ENCODE measurements at places on chromosomes 12 and 14.

GRCh38 chr12:24491968-24492367 lies 456.9 kb downstream of the BCAT1 start:
- DNase-seq: no peak

DNA sequence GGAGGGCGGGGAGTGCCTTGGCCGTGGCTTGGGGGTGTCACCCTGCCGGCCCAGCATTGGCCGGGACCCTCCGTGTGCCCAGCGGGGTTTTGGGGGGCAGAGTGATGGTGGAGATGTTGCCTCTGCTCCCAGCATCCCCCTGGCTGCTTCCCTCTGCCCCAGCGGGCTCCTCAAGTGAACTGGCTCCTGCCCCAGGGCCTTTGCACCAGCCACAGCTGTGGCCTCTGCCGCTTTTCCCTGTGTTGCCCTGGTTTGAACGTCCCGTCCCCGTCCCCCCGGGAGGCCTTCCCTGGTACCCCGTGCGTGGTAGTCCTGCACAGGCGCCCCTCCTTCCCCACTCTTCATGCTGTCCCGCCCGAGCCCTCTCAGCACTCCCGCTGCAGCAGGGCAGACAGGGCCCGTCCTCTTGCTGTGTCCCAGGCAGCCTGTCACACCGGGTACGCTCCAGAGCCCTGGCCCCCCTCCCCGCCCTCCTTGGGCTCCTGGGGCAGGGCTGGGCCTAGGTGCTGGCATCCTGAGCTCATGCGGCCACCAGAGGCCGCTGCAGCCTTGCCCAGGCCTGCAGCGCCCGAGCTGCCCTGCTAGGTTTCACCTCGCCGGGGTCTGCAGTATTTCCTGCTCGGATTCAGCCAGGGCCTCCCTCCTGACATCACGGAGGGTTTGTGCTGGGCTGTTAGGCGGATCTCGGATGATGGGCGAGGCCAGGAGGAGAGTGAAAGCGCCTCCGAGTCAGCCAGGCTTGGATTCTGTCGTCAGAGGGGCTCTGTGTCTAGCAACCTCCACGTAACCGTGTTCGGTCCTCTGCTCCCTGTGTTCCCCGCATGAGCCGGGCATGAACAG lies 9.5 kb downstream of the NOC4L start:
- DNase-seq: peak; percentile 54

- DNase-seq: no peak
Observed at GRCh38 chr12:56248711-56249110, 9.5 kb downstream of the ANKRD52 start.

- no peak for DNase-seq
Observed at GRCh38 chr12:124380796-124381455, 86.0 kb downstream of the RFLNA start.

GRCh38 chr14:51443195-51444018 lies 203.4 kb downstream of the TMX1 start:
- no peak for DNase-seq

DNA sequence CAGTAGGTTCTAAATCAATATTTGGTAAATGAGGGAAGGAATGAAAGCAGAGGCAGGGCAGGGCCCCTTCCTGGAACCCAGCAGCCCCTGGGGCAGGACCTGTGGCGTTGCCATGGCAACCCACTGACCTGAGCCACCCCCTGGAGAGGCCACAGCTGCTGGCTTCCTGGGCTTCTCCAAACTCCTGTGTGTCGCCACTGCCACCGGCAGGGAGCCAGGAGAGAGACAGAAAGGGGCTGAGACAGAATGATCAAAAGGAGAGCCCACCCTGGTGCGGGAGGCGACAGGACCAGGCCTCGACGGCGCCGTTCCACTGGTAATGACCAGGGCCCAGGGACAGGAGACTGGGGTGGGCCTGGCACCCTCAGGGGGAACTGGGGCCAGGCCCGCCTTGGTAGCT lies 18.2 kb downstream of the RFX4 start:
- DNase-seq: no peak

GRCh38 chr12:91001306-91001705 lies 3.5 kb downstream of the EPYC start:
- no peak for DNase-seq

DNA sequence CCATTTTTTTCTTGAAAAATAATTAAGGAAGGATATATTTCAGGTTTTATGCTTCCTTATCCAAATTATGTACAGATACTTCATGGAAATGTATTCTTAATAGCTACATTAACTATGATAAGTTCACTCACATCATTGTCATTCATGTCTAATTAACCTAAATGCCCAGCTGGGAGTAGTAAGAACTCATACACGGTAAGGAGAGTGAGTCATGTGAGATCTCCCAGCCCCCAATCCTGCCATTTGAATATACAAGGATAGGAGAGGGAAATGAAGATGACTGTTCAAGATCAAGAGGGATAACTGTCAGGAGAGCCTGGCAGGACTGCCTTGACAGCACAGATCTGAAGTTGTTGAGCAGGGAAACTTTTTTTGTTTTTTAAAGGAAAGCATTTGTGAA lies 343.4 kb upstream of the USP15 start:
- DNase-seq: no peak
